ENCODE measurements at places on chromosomes 2 and 18.

DNA sequence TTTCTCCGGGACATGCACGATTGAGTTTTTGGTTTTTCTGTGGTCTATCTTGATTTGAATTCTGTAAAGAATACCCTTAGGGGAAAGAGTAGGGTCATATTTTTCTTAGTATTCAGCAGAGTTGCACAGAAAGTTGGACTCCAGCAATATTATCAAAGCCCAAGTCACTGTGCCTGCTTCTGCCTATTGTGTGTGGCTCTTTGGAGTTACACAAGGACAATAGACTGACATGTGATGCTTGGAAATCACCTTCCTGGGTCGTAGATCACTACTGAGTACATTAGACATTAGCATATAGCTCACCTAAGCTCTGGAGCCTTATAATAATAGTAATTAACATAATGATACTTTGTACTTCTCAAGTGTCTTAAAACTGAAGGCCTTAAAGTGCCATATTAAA lies 238.8 kb upstream of the FOSL2 start:
- DNase-seq = no peak

GRCh38 chr2:163919717-163920116 lies 183.9 kb upstream of the FIGN start:
- no peak for DNase-seq

GRCh38 chr2:198494931-198495330 lies 690.5 kb downstream of the PLCL1 start:
- DNase-seq = no peak

DNA sequence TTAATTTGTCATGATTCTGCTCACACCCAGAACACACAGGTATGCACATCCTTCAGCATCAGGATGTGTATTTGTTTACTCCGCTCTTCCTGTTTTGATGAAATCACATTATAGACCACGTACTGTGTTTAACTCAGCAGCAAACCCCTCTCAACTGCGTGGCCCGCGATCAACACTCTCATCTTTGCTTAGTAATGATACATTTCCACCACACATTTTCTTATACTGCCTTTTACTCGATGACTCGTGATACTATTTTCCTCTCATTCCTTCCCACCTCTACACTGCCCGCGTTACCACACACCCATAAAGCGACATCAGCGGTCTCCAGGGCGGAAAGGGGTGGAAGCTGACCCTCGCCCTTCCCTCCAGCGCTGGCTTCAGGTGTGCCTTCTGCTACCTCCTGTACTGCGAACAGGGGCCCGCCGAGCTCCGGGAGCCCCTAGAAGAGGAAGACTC lies 1.3 kb downstream of the NETO1 start:
- DNase-seq = no peak

DNA sequence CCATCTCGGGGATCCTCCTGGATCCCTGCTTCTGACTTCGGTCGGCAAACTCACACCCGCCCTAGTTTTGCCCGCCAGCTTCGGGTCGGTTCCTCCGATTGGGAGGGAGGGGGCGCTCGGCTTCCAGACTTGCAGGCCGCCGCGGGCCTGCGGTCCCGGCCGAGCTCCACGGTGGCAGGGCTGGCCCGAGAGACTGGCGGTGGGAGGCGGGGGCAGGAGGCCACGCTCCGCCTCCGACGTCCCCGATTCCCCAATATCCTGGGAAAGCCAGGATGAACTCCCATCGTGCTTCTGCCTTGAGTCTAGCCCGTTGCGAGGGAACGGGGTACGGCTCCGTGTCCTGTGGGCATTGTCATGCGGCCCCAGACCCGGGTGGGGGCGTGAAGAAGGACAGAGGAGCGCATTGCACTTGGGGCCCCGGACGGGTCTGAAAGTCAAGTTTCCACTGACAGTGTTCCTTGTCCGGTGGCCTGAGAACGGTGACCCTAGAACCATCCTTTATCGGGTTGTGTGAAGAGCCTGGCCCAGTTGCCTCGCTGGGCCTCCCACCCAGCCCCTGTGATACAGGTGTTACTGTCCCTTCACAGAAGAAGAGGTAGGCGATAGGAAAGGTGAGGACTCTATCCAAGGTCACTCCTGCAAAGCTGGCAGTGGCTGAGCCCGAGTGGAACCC lies 2.4 kb upstream of the INHBB start:
- DNase-seq = no peak

DNA sequence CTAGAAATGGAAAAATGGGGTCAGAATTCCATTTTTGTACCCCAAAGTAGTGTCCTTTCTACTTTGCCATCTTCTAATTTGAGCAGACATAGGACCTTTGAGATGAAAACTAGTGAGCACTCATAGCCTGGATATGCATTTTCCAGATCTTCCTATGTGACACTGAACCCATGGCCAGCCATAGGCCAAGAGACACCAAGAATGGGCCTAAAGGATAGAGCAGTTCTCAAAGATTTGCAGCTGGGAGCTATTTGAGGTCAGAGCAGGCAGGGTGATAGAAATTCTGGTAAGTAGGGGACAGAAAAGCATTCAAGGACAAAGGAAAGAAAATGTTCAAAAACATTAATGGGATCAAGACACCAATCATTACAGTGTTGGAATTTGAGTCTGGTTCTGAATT lies 332.8 kb downstream of the MYCN start:
- DNase-seq = no peak

Data from esophagus squamous epithelium (tissue), 5 donors.